Breast epithelium (tissue), 4 donors: ENCODE measurements at places on chromosomes 11 and 22. TPM values are rescaled to one million over a fixed set of nuclear protein-coding genes. Genes with fewer than 3 reads are reported as not detected.

Gene SLC22A25
- total RNA-seq: 0.48 TPM

GRCh38 chr22:37930270-37930951, 23.0 kb downstream of the C22orf23 start:
- no peak for DNase-seq

- DNase-seq: no peak
These were observed 867 bp downstream of the SPA17 start for GRCh38 chr11:124674571-124674970.

DNA sequence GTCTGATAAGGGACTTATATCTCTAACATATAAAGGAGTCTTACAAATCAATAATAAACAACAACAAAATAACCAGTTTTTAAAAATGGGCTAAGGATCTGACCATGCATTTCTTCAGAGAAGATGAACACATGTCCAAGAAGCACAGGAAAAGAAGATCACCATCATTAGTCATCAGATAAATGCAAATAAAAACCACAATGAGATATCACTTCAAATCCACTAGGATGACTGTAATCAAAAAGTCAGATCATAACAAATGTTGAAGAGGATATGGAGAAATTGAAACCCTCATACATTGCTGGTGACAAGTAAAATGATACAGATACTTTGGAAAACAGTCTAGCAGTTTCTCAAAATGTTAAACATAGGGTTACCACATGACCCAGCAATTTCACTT, 61.2 kb upstream of the MYOD1 start:
- DNase-seq: no peak

- no peak for DNase-seq
These were observed 91.4 kb upstream of the TOP3B start for GRCh38 chr22:22073769-22074561.

GRCh38 chr11:121194731-121195596, 93.9 kb downstream of the TECTA start:
- DNase-seq: no peak

- DNase-seq: no peak
These were observed 85.9 kb upstream of the SNX19 start for GRCh38 chr11:131002145-131002544.

DNA sequence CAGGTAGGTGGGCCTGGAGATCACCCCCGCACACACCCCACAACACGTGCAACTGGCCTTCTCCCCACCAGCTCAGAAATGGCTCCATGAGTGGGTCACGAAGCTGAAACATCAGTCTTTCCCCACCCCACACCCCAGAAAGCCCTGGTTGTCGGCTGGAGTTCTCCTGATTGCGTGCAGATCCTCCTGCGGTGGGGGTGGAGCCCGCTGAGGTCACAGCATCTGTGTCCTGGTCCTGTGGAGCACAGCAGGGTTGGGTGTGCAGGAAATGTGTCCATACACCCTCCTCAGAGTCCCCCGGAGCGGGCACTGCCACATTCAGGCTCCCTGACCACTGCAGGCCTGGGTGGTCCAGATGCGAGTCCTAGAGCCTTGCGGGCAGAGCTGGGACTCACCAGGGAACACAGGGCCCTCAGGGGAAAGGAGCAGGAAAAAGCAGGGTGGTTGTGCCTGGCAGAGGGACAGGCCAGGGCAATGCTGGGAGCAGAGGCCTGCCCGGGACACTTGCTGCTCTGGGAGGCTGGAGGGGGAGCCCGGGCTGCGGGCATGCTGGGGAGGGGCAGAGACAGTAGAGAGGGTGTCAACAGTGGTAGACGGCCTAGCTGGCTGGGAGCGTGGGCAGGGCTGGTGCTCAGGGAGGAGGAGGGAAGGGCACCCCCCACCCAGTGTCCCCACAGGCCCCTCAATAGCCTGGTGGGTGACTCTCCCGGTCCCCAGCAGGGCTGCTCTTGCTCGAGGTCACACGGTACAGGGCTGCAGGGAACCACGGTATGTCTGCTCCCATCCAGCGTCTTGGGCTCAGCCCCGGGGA, 42.4 kb upstream of the PPARA start:
- no peak for DNase-seq
